Caki2 (cell line): ENCODE measurements at places on chromosomes 2 and 18. TPM values are rescaled to one million over a fixed set of nuclear protein-coding genes. Genes with fewer than 3 reads are reported as not detected.

ZNF532 gene
- total RNA-seq, result 21.0 and 21.1 TPM in 2 replicates

AMER3 gene
- not detected in 2 replicates for total RNA-seq

SERPINB2 gene
- not detected in 2 replicates for total RNA-seq

DNA sequence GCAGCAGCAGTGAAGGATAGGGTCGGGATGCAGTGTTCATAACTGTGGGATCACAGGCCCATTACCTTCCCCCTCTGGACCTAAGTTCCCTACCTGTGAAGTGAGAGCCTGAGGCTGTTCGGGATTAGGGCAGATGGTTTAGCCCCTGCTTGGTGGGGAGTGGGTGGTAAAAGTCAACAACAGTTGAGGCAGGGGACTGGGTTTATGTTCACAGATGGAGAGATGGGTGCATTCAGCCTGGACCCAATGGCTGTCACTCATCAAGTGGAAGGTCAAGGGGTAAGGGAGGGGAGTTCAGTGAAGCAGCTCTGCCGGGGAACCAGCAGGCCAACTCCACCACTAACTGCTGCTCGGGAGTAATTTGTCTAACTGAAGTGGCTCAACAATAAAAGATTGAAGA, 180.4 kb downstream of the FAM210A start:
- DNase-seq, result no peak

DNA sequence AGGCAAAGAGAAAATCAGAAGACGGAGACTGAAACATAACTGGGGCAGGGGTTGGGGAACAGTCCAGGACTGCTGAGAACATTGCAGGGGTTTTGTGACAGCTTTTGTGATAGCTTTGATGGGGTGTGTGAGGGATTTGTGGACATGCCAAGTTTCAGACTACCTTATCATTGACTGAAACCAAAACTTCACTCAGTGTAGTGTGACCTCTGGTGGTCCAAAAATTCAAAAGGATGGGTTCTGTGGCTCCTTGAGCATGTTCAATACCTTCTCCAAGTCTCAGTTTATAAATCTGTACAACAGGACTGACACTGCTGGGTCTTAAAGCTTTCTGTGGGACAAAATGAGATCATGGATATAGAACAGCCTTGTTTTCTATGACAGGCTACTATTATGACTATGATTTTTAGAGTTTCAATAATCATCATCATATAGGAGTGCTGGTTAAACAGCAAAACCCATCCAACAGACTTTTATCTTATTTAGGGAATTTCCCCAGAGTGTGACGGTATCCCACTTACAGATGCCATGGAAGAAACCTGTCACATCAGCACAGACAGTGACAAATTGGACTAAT, 259.2 kb upstream of the SLC14A2 start:
- no peak for DNase-seq

GRCh38 chr18:32301976-32302743, 112.3 kb downstream of the MEP1B start:
- DNase-seq, result peak; percentile 36

DNA sequence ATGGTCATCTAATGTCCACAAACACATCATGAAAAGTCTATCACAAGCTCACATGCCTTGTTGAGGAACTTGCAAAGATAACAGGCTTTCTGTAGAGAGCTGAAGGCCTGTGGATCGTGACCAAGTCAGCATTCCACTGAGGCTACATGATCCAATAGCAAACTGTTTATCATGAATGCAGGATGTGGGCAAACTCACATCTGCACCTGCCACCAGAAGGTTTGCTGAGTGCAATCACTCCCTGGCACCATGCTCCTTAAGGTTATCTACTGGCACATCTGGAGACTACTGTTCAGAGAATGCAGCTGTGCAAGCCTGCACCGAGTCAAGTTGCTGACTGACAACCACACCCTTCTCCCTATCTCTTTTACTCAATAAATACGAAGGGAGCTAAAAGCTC, 67.3 kb upstream of the ACAA2 start:
- DNase-seq, result no peak

DNA sequence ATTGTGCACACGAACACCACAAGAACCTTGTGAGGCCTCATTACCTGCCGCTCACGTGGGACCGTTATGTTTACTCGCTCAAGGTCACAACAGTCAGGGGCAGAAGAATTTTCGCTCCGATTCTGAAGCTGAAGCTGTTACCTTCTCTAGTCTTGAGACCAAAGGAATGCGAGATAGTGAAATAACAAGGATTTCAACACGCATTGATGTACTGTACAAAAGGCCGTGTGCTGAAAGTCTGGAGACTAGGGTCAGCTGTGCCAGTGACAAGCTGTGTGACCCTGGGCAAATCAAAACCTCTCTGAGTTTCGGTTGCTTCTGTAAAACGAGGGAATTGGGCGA, 583 bp downstream of the NEMP2 start:
- DNase-seq, result no peak

DNA sequence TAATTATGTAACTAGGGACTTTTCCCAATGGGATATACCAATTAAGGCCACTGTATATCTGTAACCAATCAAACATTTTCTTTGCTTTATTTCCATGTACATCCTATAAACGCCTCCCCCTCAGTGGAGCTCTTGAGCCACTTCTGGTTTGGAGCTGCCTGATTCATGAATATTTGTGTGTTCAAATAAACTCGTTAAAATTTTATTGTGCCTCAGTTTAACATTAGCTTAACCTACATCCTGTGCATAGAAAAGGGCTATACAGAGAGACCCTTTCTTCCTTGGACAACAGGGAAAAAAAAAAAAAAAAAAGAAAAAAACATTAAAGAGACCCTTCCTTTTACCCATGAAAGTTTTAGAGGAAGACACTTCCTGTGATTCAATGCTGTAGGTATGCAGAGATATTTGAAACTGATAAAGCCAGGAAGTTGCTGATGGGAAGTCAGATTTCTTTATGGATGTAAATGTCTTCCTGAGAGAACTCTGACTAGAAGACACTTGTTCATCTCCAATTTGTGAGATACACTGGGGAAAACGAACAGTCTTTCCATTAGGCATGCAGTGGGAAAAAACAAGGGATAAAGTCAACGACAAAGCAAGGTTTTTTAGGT, 614.6 kb upstream of the SOX11 start:
- DNase-seq, result no peak
